A549 treated with ZK216348 at 1 μM for 4 hours (cell line): ENCODE measurements at places on chromosomes 1 and 21. TPM values are rescaled to one million over a fixed set of nuclear protein-coding genes. Genes with fewer than 3 reads are reported as not detected.

Gene MNDA
- total RNA-seq = not detected in 5 replicates

Gene FCMR
- 4.5 to 7.0 TPM (median 4.8 TPM) in 5 replicates for total RNA-seq

Gene KRTAP21-2
- not detected in 5 replicates for total RNA-seq

Gene TNFRSF1B
- total RNA-seq = 0.31 to 1.4 TPM (median 0.54 TPM) in 5 replicates

Gene OLFM3
- total RNA-seq = not detected in 5 replicates

Gene PLXNA2
- 0.90 to 1.9 TPM (median 1.6 TPM) in 5 replicates for total RNA-seq

Gene OR2G6
- not detected in 5 replicates for total RNA-seq

Gene C1orf21
- 5.7 to 16.4 TPM (median 10.0 TPM) in 5 replicates for total RNA-seq

Gene RIMKLA
- 0.50 to 1.1 TPM (median 0.87 TPM) in 5 replicates for total RNA-seq

Gene LRRC38
- total RNA-seq = 0.11 TPM in 1 of 5 replicates, not detected in the others

Gene PADI3
- 0.99 to 1.4 TPM (median 1.3 TPM) in 5 replicates for total RNA-seq

Gene EDN2
- 12.3 to 21.9 TPM (median 18.0 TPM) in 5 replicates for total RNA-seq

Gene LCE1D
- total RNA-seq = not detected in 5 replicates

Gene KCNA3
- total RNA-seq = not detected in 5 replicates

Gene NTNG1
- not detected in 5 replicates for total RNA-seq

Gene ATP1A2
- 0.12 to 0.14 TPM (median 0.13 TPM) in 3 of 5 replicates, not detected in the others for total RNA-seq

Gene FOXD3
- total RNA-seq = 0.75 to 1.3 TPM (median 1.1 TPM) in 5 replicates

Gene SDF4
- 84.0 to 148 TPM (median 137 TPM) in 5 replicates for total RNA-seq

Gene FCRL1
- not detected in 5 replicates for total RNA-seq

Gene RXRG
- total RNA-seq = not detected in 5 replicates

Gene VWA1
- 5.3 to 18.2 TPM (median 15.0 TPM) in 5 replicates for total RNA-seq

Gene HSD3B1
- not detected in 5 replicates for total RNA-seq

Gene CHI3L1
- total RNA-seq = 0.18 TPM in 1 of 5 replicates, not detected in the others

Gene CDA
- total RNA-seq = 29.6 to 46.1 TPM (median 35.1 TPM) in 5 replicates

Gene TNFRSF8
- total RNA-seq = 0.11 to 0.31 TPM (median 0.11 TPM) in 4 of 5 replicates, not detected in the other

Gene CD46
- 70.8 to 129 TPM (median 115 TPM) in 5 replicates for total RNA-seq

Gene TRPM2
- total RNA-seq = 4.8 to 9.0 TPM (median 8.0 TPM) in 5 replicates

Gene OVAAL
- total RNA-seq = 0.18 TPM in 1 of 5 replicates, not detected in the others

Gene AMY1B
- total RNA-seq = not detected in 5 replicates

Gene LIPI
- total RNA-seq = not detected in 5 replicates

Gene GSTM1
- total RNA-seq = 0.35 TPM in 1 of 5 replicates, not detected in the others

Gene NOL9
- 3.4 to 4.9 TPM (median 4.0 TPM) in 5 replicates for total RNA-seq

Gene ARHGEF10L
- 4.0 to 8.2 TPM (median 7.3 TPM) in 5 replicates for total RNA-seq

Gene CFAP126
- total RNA-seq = 0.33 to 0.60 TPM (median 0.49 TPM) in 3 of 5 replicates, not detected in the others

Gene PLA2G2C
- total RNA-seq = not detected in 5 replicates

Gene ATP6V1G3
- total RNA-seq = not detected in 5 replicates

Gene KRTAP11-1
- total RNA-seq = not detected in 5 replicates

Gene KRTAP12-1
- total RNA-seq = not detected in 5 replicates

Gene MARCKSL1
- total RNA-seq = 54.0 to 74.4 TPM (median 66.1 TPM) in 5 replicates

Gene TMEM125
- total RNA-seq = not detected in 5 replicates

Gene SERPINC1
- 0.28 TPM in 1 of 5 replicates, not detected in the others for total RNA-seq

Gene GNAT2
- total RNA-seq = 0.15 to 0.16 TPM in 2 of 5 replicates, not detected in the others

Gene UFC1
- total RNA-seq = 85.4 to 154 TPM (median 93.0 TPM) in 5 replicates

Gene FCRL2
- total RNA-seq = not detected in 5 replicates

Gene SERTAD4
- 0.59 to 2.1 TPM (median 0.84 TPM) in 5 replicates for total RNA-seq

Gene GBP1
- total RNA-seq = 0.08 to 0.44 TPM (median 0.19 TPM) in 5 replicates

Gene CELA2B
- total RNA-seq = not detected in 5 replicates

Gene RAD54L
- total RNA-seq = 7.8 to 12.9 TPM (median 10.9 TPM) in 5 replicates

Gene CTSK
- 1.5 to 3.1 TPM (median 1.7 TPM) in 5 replicates for total RNA-seq

Gene SLC1A7
- total RNA-seq = not detected in 5 replicates

Gene BTG3
- total RNA-seq = 18.3 to 31.6 TPM (median 28.2 TPM) in 5 replicates

Gene SPRR3
- not detected in 5 replicates for total RNA-seq

Gene ZBTB17
- total RNA-seq = 7.7 to 17.9 TPM (median 14.7 TPM) in 5 replicates

Gene FHAD1
- total RNA-seq = 0.66 to 1.6 TPM (median 0.86 TPM) in 5 replicates

Gene BCL10
- 12.6 to 23.6 TPM (median 13.8 TPM) in 5 replicates for total RNA-seq

Gene ZNF648
- total RNA-seq = not detected in 5 replicates

Gene PGLYRP4
- total RNA-seq = not detected in 5 replicates

Gene LRRC7
- not detected in 5 replicates for total RNA-seq

Gene COL16A1
- 3.2 to 6.7 TPM (median 5.3 TPM) in 5 replicates for total RNA-seq
